CD4-positive, alpha-beta memory T cell (primary cell): ENCODE measurements at places on chromosomes 5 and 9.

- no peak for DNase-seq
Observed at GRCh38 chr5:80904533-80905187, 55.5 kb upstream of the RASGRF2 start.

- DNase-seq = no peak
Observed at GRCh38 chr9:135053133-135053532, 34.3 kb upstream of the OLFM1 start.

DNA sequence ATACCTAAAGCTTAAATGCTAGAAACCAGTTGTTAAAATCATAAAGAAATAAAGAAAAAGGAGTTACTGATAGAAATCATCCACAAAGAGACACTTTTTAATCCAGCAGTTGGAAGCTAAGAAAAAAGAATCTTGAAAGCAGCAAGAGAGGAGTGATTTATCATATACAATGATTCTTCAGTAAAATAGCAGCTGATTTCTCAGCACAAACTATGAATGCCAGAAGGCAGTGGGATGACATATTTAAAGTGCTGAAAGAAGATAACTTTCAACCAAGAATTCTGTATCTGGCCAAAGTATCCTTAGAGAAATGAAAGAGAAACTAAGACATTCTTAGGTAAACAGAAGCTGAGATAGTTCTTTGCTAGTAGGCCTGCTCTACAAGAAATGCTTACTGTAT is 366.0 kb downstream of the HTR1A start:
- DNase-seq = no peak

- DNase-seq = no peak
Observed at GRCh38 chr9:22307013-22307711, 139.5 kb upstream of the DMRTA1 start.

- no peak for DNase-seq
Observed at GRCh38 chr9:34370970-34371880, 5.5 kb downstream of the MYORG start.

DNA sequence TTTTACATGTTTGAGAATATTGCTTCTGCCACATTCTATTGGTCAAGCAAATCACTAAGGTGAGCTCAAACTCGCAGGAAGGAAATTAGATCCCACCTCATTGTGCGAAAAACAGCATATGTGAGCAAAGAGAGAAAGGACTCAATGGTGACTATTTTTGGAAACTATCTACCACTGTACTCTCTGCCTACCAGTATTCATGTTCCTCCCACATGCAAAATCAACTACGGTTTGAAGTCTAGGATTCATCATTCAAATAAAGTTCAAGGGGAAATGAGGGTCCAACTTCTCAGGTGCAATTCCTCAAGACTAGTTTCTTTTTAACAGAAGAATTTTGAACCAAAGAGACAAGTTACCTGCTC is 60.6 kb downstream of the FAM174A start:
- DNase-seq = no peak

DNA sequence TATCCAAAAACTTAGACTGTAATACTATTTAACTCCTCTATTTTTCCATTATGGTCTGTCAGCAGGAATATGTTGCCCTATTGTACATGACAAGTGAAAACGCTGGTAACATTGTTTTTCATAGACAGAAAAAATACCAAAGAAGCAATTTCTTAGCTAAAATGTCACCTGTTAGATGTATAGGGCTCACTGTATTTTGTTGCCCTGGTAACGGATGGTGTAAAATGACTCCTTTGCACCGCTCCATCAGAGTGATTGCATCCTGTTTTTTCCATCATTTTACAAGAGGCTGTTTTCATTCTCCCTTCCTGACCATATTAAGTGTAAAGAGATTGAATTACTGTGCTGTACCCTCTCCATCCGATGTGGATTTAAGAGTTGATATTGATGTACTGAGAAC is 460.1 kb upstream of the TLE4 start:
- DNase-seq = no peak

- DNase-seq = no peak
Observed at GRCh38 chr9:35951736-35952135, 6.2 kb downstream of the OR2S2 start.

DNA sequence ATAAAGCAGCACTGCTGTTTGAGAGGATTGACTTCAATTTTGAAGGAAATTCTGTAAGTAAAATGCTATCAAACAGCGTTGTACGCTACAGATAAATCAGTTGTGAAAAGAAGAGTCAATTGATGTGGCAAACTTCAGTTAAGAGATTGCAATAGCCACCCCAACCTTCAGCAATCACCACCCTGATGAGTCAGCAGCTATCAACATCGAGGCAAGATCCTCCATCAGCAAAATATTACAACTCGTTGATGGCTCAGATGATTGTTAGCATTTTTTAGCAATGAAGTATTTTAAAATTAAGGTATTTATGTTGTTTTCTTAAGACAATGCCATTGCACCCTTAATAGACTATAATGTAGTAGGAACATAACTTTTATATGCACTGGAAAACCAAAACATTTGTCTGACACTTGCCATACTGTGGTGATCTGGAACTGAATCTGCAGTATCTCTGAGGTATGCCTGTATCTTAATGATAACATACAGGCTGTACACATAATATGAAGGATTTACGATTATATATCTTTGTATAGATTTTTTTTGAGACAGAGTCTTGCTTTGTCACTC is 47.5 kb downstream of the VPS13A start:
- DNase-seq = no peak

GRCh38 chr5:176810081-176810597 is at the start of gene UNC5A:
UNC5A (plus strand) TSS chr5:176810559; CDS start chr5:176810751, 192 bp downstream.
- peak; percentile 49 for DNase-seq

- DNase-seq = no peak
Observed at GRCh38 chr5:176772271-176773210, 37.8 kb upstream of the UNC5A start.

GRCh38 chr5:131607903-131608540 is 27.0 kb downstream of the RAPGEF6 start:
- DNase-seq = no peak

- DNase-seq = no peak
Observed at GRCh38 chr5:174755106-174755505, 30.7 kb downstream of the MSX2 start.
